NB4 (cell line): ENCODE measurements at places on chromosomes 2 and 18.

DNA sequence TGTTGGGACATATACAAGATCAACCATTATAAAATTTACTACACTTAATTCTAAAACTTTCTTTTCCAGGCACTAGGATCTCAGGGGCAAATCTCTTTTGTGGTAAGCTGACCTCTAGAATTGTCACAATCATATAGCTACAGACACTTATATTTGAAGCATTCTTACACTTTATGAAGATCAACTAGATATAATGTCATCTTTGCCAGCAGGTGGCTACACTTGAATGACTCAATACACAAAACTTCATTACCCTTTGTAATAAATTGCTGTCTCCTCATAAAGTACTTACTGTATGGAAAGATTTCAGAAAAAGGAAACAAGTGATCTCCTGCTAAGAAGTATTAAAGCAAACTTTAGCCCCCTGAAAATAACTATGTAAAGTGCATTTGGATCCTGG is 77.8 kb downstream of the RDH14 start:
- peak; percentile 4 for DNase-seq

- DNase-seq: no peak
Observed at GRCh38 chr2:175008009-175008408, 2.8 kb upstream of the CHN1 start.

DNA sequence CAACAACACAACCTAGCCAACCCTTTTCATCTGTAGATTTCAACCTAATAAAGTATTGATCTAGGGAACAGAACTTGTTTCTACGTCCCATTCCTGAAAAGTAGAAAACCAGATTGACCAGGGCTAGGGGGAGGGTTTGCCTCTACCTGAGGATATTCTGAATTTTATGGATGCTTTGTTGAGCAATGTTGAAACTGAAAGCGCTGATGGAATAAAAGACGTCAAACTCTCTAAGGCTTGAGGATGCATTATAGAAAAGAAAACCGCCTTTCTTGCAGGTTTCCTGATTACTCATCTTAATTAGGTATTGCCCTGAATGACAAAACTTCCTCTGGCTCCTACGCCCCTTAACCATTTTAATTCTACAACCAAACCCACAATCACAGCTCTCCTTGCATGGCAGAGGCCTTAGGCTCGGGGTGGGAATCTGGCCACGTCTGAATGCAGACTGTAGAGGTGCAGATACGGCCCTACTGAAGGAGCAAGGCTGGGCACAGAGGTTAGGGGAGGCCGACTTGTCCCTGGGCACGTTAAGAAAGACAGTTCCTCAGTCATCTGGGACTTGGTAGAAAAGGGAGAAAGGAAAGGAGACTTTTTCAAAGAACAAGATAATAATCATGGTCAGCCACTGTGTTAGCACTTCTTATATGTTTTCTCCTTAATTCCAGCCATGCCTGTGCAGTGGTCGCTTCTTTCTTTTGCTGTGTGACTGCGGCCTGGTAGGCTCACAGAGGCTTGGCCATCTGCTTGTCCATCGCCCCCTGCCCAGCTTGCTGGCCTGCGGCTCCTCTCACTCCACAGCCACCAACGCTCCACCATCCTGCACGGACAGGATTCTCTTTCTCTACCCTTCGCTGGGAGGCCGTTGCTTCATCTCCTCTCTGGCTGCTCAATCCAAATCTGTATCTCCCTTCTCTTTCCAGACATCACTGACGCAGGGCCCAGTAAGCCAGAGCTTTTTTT is 209.5 kb downstream of the VAPA start:
- DNase-seq: peak; percentile 66

- no peak for DNase-seq
Observed at GRCh38 chr2:229821316-229821715, 100.5 kb downstream of the TRIP12 start.

DNA sequence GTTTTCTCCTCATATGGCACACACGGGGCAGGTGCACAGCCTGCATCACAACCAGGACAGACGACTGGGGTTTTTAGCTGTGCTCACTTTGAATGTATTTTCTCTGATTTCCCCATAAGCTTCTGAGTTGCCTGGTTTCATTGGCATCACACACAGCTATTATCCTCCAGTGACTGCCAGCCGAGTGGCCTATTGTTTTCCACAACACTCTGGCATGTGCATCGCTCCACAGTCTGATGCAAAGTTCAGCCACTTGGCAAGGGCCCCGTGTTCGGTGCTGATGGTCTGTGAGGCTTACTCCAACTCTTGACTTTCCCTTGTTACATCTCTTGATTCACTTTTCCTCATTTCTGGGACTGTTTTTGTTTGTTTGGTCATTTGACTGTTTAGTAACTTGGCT is 593.1 kb downstream of the CBLN2 start:
- no peak for DNase-seq

DNA sequence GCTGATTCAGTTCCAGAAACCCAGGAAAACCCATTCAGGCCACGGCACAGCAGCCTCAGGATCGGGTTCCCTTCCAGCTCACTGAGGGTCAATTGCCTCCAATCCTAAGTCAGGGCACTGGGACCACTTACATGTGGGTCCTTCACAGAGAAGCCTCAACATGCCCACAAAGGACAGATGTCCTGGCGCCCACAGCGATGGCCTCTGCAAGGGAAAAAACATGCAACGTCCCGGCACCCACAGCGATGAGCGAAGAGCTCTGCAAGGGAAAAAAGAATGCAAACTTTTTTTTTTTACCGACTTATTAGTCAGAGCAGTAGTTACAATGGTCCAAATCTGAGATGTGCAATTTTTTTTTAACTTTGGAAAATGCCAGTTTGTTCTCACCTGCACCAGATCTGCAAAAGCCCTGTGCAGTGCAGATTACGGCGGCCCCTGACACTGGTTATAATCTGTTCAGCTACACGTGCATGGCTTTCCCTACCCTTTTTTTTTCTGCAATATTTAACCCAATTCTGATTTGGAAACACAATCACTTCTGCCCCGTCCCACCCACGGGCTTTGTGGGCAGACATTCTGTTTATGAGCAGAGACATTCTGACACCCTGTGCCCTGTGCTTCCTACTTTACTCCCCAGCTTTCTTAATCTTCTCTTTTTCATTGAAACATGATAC is 159.3 kb upstream of the SALL3 start:
- no peak for DNase-seq

GRCh38 chr2:156483741-156484173 is 47.6 kb downstream of the GPD2 start:
- DNase-seq: no peak

DNA sequence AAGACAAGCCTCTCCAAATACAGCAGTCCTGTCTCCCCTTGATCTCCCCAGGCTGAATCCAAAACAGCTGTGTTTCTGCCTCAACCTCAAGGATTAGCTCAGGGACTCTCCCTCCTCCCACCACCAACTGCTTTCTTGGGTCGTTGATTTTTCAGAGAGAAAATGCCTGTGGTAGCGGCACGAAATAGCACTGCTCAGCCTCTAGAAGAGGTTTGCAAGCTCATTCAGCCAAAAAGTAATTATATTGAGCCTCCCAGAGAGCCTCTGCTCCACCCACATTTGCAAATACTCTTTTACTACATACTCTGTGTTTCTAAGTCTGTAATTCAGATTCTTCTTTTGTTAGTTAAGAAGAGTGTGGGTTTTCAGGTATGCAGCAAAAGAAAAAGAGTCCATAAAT is 396.4 kb upstream of the TNP1 start:
- DNase-seq: no peak

DNA sequence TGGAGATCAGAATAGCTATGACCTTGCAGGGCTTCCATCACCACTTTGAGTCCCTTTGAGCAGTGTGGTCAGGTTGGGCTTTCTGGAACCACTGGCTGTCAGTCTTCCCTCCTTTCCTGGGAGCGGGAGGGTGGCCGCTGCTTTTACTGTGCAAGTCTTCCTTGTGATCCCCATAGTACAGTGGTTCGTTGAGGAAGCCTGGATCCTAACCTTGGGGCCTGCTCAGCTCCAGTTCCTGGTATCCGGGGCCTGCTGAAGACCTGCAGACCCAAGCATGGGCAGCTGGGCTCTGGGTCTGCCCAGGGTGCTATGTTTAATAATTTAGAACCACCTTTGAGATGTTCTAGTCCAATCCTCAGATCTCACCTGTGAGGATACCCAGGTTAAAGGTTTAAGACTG is 104.2 kb downstream of the CLIP4 start:
- DNase-seq: no peak

DNA sequence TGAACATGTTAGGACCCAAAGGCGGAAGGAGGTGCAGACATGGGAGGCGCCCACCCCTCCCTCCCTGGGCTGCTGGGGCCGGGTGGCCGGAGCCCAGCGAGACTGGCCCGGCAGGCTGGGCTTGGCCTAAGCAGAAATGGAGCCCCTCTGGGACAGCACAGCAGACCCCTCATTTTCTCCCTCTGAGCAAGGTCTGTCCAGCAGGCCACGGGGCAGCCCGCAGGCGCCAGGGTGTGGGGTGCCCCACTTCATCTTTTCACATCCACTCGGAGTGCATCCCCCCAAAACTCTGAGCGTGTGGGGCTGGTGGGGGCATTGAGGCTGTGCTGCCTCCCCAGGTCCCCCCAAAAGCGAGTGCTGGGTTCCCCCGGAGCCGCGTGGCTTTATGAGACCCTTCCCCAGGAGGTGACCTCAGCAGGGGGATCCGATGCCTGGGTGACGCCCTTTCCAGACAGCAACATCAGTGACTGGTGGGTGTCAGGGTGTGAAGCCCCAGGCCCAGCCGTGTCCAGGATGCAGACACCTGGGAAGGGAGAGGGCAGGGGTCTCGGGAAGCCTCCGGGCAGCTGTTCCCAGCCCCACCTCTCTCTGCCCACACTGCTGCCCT is 36.7 kb upstream of the GPC1 start:
- DNase-seq: no peak
